ENCODE measurements at places on chromosomes 11 and 22.

- no peak for DNase-seq
Measured at GRCh38 chr11:12363373-12363772, 14.0 kb upstream of the PARVA start.

GRCh38 chr11:59754494-59754858 is 700 bp upstream of the STX3 start:
- no peak for DNase-seq

- DNase-seq = peak; percentile 91
Measured at GRCh38 chr22:19179497-19180048, 1.0 kb upstream of the SLC25A1 start.

GRCh38 chr22:38741166-38741565 is 14.6 kb downstream of the SUN2 start:
- DNase-seq = no peak

DNA sequence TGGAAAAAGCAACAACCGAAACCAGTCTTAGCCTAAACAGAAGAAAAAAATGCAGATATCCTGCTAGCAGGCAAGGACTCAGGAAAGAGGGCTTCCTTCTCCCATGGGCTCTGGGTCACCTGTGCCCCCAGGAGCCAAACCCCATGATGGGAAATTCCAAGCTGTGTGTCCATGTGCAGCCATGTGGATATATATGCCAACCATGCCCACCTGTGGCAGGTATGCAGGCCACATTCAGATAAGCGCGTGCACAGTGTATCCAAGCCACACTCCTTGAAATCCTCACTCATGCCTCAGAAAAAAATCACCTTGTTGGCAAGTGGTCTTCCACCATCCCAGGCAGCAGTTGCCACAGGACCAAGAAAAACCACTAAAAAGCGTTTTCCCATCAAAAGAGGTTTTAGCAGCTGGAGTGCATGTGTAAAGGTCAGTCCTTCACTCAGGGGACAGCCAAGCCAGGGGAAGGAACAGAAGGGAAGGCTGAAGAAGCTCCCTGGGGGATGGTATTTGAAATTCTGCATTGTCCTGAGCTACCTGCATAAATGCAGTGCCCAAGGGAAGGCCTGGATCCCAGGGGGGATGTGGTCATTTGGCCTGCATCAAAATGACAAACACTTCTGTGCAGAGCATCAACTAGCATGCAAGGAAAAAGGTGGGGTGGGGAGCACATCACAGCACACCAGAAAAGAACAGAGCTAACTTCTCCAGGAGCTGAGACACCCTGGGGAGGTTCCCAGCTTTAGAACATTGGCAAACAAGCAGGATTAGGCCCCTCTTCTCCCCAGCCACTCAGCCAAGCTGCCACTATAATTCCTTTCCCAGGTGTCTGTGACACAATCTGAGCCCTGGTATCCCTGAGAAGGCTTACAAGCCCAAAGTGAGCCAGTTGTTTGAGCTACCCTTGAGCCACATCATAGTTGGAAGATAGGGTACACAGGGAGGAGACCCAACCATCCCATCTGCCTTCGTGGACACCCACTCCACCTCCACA is 76.2 kb downstream of the GALNT18 start:
- no peak for DNase-seq

GRCh38 chr11:128720522-128720985 is 26.7 kb downstream of the FLI1 start:
- no peak for DNase-seq

- DNase-seq = no peak
Measured at GRCh38 chr11:58939277-58939676, at the start of gene GLYATL1. GLYATL1 (plus strand) TSS chr11:58939488; CDS start chr11:58947088, 7,600 bp downstream.

GRCh38 chr22:43825651-43826050 is 13.5 kb upstream of the EFCAB6 start:
- DNase-seq = no peak

DNA sequence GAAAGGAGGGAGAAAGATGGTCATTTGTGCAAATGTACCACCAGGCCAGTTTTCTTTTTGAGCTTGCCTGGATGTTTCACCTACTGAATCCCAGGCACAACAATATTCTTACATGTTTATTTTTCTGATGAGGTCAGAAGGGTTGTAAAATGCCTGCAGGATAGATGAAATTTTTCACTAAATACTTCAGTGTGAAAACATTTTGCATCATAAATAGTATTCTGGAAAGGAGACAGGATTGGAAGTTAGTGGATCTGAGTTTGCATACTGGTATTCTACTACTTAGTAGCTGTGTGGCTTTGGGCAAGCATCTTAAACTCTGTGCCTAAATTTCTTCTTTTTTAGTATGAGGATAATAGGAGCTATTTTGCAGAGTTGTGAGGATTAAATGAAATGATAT is 24.8 kb downstream of the RNF169 start:
- DNase-seq = no peak

- DNase-seq = no peak
Measured at GRCh38 chr11:118000850-118001228, 14.6 kb downstream of the IL10RA start.

DNA sequence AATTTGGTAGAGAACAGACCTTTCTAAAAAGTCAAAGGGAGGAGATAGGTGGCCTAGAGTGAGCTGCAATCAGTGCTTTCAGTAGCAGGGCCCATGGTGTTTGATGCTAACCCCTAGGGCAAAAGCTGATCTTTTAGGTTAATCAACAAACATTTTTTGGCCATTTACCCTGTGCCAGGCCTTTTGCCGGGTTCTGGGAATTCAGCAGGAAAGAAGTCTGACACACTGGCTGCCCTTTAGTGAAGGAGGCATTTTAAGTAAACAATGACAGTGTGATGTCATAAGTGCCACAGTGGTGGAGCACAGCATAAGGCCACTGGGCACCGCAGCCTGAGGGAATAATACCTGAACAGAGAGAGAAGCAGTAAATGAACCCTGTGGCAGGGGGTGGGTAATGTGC is 29.0 kb downstream of the C22orf31 start:
- no peak for DNase-seq

GRCh38 chr11:33444835-33445594 is 187.8 kb downstream of the HIPK3 start:
- DNase-seq = peak; percentile 61

- DNase-seq = no peak
Measured at GRCh38 chr11:69120096-69120875, 35.4 kb upstream of the SMIM38 start.

GRCh38 chr11:125165111-125165842 is 726 bp downstream of the PKNOX2 start:
- DNase-seq = no peak

GRCh38 chr11:15471895-15472799 is 357.4 kb downstream of the INSC start:
- DNase-seq = no peak

DNA sequence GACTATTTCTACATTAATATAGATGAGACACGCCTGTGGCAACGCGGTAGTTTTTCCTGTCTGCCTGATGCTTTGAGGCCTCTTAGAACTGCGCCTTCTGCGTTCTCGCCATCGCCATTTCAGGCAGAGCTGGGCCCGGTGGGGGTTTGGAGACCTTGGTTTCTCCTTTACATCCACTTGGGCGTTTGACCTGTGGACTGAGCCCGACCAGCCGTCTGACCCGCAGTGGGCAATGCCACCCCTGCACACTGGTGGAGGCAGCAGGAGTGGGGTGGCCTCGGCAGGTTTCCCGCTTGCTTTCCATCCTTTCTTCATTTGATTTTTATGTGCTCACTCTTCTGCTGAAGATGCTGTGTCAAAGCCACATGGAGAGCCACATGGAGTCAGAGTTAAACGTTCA is 130.4 kb downstream of the TBC1D22A start:
- DNase-seq = no peak

DNA sequence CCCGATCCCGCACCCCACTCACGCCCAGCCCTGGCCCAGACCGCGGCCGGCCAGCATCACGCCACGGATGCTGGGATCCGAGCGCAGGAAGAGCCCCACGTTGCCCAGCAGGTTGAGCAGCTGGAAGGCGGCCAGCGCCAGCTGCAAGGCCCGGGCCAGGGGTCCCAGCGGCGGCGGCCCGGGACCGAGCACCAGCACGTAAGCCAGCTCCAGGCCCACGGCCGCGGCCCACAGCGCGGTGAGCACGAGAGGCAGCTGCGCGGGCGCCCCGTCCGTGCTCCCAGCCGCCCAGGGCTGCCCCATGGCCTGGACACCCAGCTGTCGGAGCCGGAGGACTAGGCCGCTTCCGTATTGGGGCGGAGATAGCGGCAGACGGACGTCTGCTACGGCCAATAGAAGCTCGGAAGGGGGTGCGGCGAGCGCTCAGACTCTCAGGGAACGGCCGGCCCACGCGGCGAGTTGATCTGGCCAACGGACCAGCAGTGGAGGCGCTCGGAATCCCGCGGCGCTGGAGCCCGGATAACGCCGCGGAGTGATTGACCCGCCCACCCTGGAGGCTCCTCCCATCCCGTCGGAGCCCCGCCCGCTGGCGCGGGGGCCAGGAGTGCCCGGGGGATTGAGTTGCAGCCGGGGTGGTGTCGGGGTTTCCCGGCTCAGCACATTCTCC is at the start of gene ZDHHC24:
TSS of gene ZDHHC24 (minus strand) at position 348 of the 667 bp plus-strand sequence. CDS start at position 303, 45 bp downstream.
- DNase-seq = peak; percentile 98

DNA sequence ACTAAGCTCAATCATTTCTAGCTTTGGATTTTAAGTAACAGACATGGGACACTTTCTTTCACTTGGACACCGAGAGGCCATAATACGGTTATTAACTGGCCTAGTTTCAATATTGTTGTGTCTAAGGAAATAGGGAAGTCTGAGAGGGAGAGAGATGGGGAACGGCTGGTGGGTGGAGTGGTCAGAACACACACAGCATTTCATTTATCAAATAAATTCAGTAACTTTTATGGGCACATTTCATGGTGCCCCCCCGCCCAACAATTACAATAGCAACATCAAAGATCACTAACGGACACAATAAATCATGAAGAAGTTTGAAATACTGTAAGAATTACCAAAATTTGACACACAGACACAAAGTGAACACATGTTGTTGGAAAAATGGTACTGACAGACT is 10.7 kb downstream of the PRPF19 start:
- no peak for DNase-seq

DNA sequence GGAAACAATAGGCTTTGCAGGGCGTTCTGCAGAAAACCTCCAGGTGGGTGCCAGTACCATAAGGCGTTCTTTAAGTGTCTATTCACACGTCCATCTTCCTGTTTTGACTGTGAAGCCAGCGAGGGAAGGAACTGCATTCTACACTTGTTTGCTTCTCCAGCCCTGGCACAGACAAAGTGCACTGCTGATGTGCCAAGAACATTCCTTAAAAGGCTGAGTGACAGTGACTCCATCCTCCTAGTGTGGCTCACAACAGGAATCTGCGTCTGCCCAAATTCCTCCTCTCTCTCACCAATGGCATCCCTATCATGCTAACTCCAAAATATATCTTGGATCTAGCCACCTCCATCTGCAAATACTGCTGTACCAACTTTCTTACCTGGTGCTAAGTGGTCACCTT is 407.4 kb upstream of the SYN3 start:
- DNase-seq = peak; percentile 52

GRCh38 chr11:130585545-130585944 is 137.1 kb downstream of the ADAMTS15 start:
- DNase-seq = no peak

GRCh38 chr11:7251487-7251835 is 243 bp upstream of the SYT9 start:
- no peak for DNase-seq

- DNase-seq = peak; percentile 61
Measured at GRCh38 chr11:18706330-18707243, 8.0 kb downstream of the TMEM86A start.

- no peak for DNase-seq
Measured at GRCh38 chr22:32255726-32256125, 579 bp upstream of the SLC5A4 start.

DNA sequence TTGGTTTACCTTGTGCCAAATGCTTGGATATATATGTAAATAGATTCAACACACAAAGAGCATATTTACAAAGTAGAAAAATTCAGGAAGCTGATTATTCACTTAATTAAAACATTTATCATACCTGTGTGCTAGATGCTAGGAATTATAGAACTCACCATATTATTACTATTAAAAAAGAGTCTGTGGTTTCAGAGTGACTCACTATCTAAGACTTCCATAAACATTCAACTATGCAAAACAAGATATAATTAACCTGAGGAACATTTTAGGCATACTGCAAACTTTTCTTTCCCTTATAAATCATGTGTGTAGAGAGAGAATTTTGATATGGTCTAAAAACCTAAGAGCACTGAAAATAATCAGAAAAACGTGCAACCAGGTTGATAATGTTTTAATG is 27.3 kb downstream of the CTSC start:
- DNase-seq = no peak

DNA sequence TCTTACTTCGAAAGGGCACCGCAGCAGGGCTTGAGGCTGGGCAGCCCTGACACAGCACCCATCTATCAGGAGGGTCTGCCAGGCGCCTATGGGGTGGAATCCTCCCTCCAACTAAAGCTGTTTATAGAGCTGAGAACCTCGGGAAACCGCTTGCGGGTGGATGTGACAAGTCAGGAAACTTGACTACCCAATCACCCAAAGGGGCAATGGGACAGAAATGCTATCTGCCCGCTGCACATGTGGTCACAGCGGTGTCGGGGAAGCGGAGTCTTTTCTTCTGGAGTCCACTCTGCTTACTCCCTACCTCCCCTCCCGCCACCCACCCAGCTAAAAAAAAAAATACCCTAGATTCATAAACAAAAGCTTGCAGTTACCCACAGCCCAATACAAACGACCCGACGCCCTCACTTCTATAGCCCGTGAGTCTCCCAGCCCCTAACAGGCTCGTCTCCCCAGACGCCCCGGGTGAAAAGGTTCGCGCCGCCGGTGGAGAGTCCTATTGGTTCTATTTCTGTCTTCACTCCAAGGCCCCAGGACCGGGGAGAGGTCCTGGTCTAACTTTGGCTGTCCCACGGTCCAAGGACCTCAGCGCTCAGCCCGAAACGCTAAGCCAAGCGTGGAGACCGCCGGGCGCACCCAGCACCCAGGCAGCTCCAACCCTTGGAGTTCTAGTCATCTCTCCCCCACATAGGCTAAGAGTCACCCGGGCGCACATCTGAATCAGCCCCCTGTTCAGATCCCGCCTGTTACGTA is 1.4 kb downstream of the TRPC6 start:
- DNase-seq = no peak

DNA sequence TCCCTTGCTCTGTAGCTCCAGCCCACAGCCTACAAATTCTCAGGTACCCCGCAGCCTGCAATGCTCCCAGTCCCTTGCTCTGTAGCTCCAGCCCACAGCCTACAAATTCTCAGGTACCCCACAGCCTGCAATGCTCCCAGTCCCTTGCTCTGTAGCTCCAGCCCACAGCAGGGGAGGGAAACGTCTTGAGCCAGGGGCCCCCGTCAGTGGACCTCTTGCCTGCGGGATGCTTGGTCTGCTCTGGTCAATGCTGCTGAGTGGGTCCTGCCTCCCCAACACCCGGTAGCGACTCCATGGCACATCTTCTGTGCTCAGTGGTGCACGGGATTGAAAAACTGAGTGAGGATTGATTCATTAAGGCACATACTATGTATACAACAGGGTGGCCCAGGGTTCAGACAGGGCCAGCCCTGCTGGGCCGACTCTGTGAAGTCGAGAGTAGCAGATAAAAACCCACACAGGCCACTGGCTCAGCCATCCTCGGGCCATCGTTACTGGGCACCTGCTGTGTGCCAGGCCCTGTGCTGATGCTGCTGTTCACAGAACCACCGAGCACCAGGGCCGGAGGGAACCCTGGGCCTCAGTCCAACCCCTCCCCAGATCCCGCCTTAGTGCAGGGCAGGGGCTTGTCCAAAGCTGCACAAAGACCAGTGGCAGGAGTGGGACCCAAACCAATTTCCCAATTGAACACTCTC is 69.7 kb downstream of the MYO7A start:
- no peak for DNase-seq
